IMR-90 (cell line): ENCODE measurements at places on chromosomes 2 and 18. TPM values are rescaled to one million over a fixed set of nuclear protein-coding genes. Genes with fewer than 3 reads are reported as not detected.

DNA sequence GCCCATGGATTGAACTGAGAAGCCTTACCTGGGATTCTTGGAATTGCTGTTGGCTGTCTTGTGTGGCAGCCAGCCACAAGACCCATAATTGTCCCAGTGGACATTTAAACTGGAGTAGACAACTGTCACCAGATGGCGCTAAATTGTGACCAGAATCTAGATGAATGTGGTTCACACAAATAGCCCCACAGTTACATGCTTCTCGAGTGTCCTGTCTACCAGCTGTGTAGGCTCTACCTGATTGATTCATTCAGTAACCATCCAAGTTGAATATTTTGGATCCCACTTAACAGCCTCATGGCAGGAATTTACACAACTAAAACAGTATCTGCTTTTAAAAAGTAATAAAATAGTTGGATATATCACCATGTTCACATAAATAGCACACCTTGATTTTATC is 73.2 kb downstream of the MAP4K4 start:
- peak; percentile 62 for DNase-seq
- no peaks in the 10 kb centered on the region for H3K27me3 ChIP-seq
- H3K4me1 ChIP-seq: peaks cover 25% of the 10 kb centered on the region
- H3K27ac ChIP-seq: no peak overlapping the region

- no peaks in the 10 kb centered on the region for H3K4me1 ChIP-seq
- peaks cover 2% of the 10 kb centered on the region; the same call in 1 of the 2 replicates for H3K36me3 ChIP-seq
- no peak for DNase-seq
- H3K4me3 ChIP-seq: no peak overlapping the region
- no peak overlapping the region for H3K27ac ChIP-seq
Observed at GRCh38 chr18:56787390-56787789, 136.2 kb downstream of the WDR7 start.

Gene PTPRN
- total RNA-seq: 4.4 and 5.2 TPM in 2 replicates

GRCh38 chr2:210158236-210158635 is 13.0 kb downstream of the KANSL1L start:
- peaks cover 2% of the 10 kb centered on the region; the same call in 1 of the 2 replicates for H3K4me1 ChIP-seq
- no peaks in the 10 kb centered on the region for H3K27me3 ChIP-seq
- no peak overlapping the region for H3K4me3 ChIP-seq
- H3K36me3 ChIP-seq: no peaks in the 10 kb centered on the region
- H3K27ac ChIP-seq: no peak overlapping the region

Gene UGT1A6
- total RNA-seq: not detected in 2 replicates

DNA sequence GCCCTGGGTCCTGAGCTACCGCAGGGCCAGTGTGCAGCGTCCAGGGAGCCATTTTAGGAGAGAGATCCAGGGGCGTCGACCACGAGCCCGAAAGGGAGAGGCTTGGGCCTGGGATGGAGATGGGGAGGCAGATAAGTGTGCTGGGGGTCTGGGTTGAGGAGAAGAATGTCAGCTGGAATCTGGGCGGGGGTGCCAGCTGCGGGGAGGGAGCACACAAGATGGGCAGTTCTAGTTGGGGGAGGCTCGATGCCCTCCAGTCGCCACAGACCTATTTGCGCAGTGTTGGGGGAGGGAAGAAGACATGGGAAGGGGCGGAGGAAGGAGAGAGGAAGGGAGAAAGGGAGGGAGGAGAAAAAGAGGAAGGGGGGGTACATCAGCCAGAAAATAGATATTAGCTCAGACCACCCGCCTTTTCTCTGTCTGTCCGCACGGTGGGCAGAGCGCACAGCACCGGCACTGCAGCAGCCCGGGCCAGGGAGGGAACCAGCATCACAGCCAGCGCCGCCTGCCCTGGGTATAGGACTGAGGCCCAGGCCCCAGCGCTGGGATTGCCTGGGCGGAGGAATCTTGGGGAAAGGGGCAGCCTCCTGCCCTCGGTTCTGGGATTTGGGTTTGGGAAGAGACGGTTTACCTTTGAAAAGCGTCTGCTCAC is 1.9 kb upstream of the HOXD11 start:
- DNase-seq: no peak
- H3K27ac ChIP-seq: no peak overlapping the region
- no peaks in the 10 kb centered on the region for H3K36me3 ChIP-seq
- H3K27me3 ChIP-seq: peaks cover 95% of the 10 kb centered on the region
- H3K4me3 ChIP-seq: no peak overlapping the region
